ENCODE measurements at places on chromosomes 3 and 15.

GRCh38 chr15:28936481-28936881 is 50.7 kb downstream of the APBA2 start:
- no peak for DNase-seq

- DNase-seq, result no peak
These were observed 70.6 kb downstream of the KAT2B start for GRCh38 chr3:20110826-20111225.

GRCh38 chr3:141272906-141273662 is 41.5 kb downstream of the PXYLP1 start:
- no peak for DNase-seq

DNA sequence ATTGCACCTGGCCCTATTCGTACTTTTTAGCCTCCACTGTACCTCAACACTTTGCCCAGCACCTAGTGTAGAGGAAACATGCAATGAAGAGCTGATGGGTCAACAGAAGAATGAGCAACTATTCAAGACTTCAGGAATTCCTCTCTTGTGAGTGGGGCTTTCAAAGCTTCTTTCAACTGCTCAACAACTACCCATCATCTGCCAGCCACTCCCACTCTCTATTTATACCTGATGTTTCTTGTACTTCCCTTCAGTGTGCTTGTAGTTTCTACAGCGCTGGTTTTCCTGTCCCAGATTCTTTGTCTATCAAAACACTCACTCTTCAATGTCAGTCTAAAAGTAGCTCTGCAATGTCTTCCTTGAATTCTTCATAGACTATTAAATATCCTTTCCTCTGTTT is 168.3 kb upstream of the LPP start:
- no peak for DNase-seq

- DNase-seq, result no peak
These were observed 237.8 kb downstream of the OPA1 start for GRCh38 chr3:193830791-193831191.

DNA sequence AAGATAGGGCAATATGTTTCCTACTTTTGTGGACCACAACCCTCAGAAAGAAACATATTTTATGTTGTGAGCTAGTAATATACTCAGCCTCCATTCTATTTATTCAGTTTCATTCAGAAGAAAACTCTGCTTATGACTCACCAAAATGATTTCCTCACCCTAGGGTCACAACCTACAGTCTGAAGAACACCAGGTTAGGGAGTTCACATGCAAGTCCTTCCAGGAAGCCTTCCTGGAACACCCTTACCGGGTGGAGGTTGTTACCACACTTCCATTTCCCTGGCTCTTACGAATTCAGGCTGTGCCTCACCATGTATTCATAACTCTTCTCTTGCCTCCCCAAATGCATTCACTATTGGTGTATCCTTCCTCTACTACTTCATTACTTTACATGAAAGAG is 228.0 kb upstream of the ADAMTS9 start:
- no peak for DNase-seq

DNA sequence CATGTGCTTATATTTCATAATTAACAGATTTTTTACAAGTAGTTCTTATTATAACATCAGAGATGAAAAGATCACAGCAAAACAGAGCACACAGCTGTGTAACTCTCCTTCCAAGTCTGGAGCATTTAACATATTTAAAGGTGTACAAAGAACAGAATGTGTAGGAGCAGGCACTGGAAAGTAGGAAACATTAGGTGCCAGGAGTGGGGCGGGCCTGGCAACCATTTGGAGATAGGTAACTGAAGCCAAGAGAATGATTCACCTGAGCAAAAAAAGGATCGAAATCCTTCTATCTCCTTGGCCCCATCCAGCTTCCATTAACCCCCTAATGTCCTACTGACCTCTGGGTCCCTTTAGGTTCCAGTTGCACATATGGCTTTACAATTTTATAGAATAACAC is 2.3 kb upstream of the MYH15 start:
- DNase-seq, result no peak

DNA sequence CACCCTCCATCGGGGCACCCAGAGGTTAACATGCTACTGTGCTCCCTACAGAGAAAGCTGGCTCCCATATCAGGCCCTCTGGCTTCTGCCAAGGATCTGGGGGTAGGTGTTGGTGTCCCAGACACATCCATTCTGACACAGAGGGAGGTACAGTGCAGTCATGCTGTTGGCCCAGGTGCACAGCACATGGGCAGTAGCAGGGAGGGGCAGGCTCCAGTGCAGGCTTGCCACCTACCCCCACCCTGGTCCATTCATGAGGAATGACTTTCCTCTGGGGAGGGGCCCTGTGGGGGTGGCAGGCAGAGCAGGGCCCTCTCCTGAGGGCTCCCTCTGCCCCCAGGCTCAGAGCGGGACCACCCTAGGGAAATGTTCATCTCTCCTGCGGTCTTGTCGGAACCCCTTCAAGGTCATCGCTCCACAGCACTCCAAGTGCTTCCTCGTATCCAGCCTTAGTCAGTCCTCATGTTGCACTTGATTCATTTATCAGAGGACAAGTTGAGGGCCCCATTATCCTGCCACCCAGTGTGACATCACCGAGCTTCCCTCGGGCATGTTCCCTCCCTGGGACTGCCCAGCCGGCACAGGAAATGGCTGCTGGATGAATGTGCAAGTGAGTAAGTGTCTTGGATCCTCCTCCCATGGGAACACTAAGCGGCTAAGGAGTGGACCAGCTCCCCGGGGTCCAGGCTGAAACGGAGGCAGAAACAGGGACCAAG is 10.0 kb downstream of the DUSP7 start:
- DNase-seq, result no peak

GRCh38 chr3:14262212-14262611 is 83.6 kb downstream of the LSM3 start:
- no peak for DNase-seq

GRCh38 chr3:66812136-66812535 is 186.0 kb upstream of the KBTBD8 start:
- no peak for DNase-seq

DNA sequence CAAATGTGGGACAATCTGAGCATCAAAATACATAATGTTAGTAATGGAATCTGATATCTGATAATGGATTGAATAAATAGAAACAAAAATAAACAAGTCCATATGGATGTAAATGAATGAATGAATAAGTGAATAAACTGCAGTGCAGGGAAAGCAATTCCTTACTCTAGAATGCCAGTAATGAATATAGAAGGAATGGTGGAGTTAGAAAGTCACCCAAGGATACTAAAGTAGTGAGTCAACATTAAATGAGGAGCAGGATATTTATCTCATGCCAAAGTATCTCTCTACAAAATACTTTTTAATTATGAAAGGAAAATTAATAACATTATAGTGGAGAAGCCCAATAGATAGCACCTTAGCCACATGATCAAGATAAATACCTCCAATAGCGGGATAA is 300.3 kb downstream of the FEZF2 start:
- no peak for DNase-seq

GRCh38 chr15:96346409-96346970 is 16.0 kb downstream of the NR2F2 start:
- no peak for DNase-seq

DNA sequence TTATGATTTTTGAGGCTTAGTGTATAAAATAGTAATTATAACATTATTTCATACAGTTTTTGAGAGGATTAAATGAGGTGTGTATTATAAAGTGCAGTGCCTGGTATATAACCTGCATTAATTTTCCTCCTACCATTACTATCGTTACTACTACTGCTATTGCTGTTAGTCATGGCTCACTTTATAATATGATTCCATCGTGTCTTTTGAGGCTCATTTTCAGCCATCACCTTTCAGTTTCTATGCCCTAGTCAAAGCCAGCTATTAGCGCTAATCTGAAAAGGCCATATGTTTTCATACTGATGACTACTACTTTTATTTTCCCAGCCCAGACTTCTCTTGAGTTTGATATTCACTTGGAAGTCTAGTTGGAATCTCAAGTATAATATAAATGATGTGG is 5.5 kb downstream of the MEF2A start:
- DNase-seq, result no peak

DNA sequence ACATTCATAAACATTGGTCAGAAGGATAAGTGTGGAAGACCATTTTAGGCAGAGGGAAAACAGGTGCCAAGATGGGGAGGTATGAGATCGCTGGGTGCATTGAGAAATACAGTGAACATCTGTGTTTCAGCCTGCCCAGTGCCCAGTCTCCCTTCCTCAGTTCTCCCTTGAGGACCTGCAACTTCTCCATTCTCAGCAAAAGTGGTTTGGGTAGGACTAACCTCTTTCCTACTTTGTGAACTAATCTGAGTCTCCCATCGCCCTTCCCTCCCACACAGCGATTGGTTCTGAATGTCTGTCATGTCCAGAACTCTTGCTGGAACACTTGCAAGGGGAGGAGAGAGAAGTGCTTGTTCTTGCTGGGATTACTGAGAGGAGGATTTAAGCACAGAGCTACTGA is 10.9 kb upstream of the CCNL1 start:
- DNase-seq, result no peak

GRCh38 chr3:122080207-122080587 is 25.0 kb downstream of the CD86 start:
- DNase-seq, result no peak

GRCh38 chr15:101542306-101543025 is 53.0 kb upstream of the PCSK6 start:
- no peak for DNase-seq

DNA sequence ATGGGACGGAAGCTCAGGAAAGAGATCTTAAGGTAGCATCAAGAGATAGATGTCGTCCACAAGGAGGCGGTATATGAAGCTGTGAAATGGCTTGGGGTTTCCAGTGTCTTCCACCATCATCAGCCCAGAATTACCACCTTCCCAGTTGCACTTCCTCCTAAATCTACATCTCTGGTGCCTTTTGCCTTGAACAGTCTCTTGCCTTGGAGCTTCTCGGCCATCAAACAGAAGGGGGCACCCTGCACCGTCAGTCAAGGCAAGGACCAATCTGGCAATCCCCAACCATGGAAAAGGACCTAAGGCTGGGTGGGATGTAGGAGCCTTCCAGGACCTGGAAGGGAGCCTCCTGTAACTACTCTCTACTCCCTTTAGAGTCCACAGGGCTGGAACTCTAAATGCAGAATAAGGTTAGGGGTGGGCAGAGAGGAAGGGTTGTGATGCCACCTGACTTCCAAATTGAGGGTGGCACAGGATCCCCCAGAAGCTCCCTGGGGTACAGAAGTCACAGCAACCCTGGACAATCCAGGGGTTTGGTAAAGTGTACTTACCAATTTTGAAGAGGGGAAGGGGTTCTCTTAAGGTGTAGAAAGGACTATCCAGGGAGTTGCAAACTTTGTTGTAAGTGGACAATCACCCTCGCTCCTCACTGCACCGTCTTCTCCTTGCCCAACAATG is 1.0 kb upstream of the RYR3 start:
- no peak for DNase-seq

DNA sequence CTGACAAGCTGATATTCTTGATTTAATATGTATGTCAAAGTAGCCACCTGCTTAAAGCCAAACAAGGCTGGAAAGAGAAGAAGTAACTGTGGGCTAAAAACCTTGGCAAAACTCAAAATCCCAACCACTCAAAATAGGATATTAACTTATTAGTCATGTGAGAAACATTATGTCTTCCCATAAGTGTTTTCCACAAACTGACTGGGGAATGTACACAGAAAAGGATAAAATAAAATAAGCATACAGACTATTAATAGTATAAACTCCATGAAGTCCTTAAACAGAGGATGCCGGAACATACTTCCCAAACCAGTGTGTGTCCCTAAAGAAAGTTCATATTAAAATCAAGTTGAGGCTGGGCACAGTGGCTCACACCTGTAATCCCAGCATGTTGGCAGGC is 263.7 kb upstream of the THBS1 start:
- DNase-seq, result no peak

GRCh38 chr15:60648928-60649679 is 170.2 kb upstream of the ICE2 start:
- no peak for DNase-seq

GRCh38 chr3:186990878-186991308 is 60.6 kb downstream of the ST6GAL1 start:
- DNase-seq, result no peak

GRCh38 chr15:39756806-39757522 is 25.7 kb downstream of the FSIP1 start:
- no peak for DNase-seq

- no peak for DNase-seq
These were observed 114.0 kb downstream of the MAGI1 start for GRCh38 chr3:65924762-65925161.

DNA sequence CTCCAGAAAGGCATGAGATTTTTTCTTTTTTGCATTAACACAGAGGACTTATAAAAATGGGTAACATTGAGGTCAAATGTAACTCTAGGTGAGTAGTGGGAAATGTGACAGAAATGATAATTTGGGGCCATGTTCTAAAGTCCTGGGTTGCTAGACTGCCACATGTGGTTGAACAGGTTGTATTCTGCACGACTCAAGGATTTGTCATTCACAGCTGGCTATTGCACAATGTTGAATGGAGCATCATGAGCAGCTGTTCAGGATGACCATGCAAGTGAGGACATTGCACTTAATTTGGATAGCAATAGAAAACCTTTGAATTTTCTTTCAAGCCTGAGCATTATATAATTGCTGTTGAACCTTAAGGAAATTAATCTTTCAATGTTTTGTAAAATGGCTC is 396.6 kb downstream of the NAALADL2 start:
- no peak for DNase-seq

DNA sequence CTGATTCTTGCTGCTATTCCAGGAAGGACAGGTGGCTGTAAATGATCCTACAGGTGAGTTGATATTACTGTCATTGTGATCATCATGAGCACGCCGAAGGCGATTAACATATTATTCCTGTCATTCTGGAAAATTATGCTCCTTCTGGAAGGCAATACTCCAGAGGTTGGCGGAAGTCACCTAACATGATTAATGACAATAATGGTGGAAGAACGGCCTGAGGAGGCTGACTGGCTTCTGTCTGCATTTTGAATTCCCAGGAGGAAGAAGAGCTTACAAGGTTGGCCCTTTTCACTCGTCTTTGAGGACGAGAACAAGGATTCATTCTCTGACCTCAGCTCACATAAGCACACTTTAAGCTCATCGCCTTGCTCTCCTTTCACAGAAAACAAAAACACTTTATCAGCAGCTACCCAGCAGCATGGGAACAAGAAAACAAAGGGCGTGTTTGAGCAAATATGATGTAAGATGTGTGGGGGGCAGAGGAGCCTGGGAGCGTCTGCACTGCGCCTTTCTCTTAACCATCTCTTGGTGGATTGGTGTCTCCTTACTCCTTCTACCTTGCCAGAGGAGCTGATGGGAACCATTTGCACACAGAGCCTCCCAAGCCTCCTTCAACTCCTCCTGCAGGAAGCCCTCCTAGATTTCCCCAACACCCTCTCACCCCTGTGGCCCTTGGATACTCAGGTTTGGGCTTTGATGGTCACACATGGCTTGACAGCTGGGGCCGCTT is 23.0 kb downstream of the ACSBG1 start:
- no peak for DNase-seq

DNA sequence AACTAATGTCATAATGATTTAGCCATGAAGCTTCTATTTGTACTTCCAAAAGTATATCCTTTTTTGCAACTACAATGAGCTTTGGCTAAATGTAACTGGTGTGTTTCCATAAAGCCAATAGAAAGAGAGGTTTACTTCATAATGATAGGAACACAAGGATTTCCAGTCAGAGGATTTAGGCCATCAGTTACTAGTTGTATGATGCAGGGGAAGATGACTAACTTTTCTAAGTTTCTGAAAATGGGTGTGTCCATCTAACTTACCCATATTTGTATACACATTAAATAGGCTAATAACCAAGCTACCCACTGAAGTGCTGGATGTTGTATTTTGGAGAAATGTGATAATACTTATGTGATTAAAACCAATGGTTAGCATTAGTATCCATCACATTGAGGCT is 55.7 kb downstream of the SLC4A7 start:
- no peak for DNase-seq

- DNase-seq, result no peak
These were observed 55.5 kb downstream of the PLS1 start for GRCh38 chr3:142651711-142652110.

- DNase-seq, result no peak
These were observed 251.0 kb upstream of the RARB start for GRCh38 chr3:25177041-25177440.

All from activated CD8-positive, alpha-beta memory T cell treated with anti-CD3 and anti-CD28 coated beads for 4 hours (primary cell).